Fibroblast of lung (primary cell): ENCODE measurements at places on chromosomes 4 and X.

GRCh38 chrX:44382871-44383270 lies 39.4 kb upstream of the EFHC2 start:
- peak; percentile 10 for DNase-seq

- no peak for DNase-seq
Observed at GRCh38 chr4:168651374-168651773, 154.5 kb downstream of the PALLD start.

- peak; percentile 85 for DNase-seq
Observed at GRCh38 chr4:75633846-75634245, 3.5 kb upstream of the CDKL2 start.

DNA sequence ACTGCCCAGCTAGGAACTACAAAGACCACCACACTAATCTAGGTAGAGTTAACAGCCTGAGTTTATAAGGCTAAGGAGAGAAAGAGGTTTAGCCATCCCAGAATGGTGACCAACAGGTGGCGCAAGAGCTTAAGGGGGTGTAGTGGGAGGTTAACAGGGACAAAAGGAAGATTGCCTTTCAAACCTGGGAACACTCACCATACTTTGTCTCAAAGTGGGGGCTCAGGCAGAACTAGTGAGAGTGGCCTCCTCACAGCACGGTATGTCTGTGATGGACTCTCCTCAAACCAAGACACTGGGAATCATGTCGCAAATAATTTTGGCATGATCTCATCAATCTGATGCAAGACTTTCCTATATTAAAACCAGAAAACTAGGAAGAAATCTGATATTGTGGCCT lies 23.4 kb downstream of the CCNI start:
- DNase-seq = peak; percentile 70

- peak; percentile 96 for DNase-seq
Observed at GRCh38 chrX:109840585-109840984, 107.5 kb upstream of the ACSL4 start.

GRCh38 chrX:110847334-110847733 lies 51.7 kb upstream of the CHRDL1 start:
- DNase-seq = peak; percentile 45

- peak; percentile 32 for DNase-seq
Observed at GRCh38 chrX:53374222-53374820, 48.1 kb downstream of the SMC1A start.

DNA sequence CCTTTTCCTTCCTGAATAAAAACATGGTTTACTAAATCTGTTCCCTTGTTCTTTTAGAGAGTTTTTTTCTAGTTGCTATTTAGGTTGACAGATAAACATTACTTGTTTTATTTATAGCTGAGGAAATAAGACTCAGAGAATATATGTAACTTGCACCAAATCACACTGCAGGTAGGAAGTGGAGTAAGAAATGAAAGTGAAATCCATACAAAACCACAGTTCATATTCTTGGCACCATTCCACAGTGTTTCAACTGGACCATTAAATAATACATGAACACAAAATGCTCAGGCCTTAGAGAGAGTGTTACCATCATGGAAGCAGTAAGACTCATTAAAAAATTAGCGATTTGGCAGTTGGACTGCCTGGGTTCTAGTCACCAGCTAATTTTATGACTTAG lies 326.9 kb upstream of the SLIT2 start:
- DNase-seq = peak; percentile 44
